ENCODE measurements at places on chromosomes 3 and 15.

GRCh38 chr3:25427942-25428788, at the start of gene RARB:
Gene RARB, plus strand, starts transcription at chr3:25428263. Its CDS starts 469 bp downstream, at chr3:25428732.
- peak; percentile 53 for DNase-seq

GRCh38 chr3:172654470-172654869, 56.4 kb downstream of the NCEH1 start:
- DNase-seq, result no peak

- peak; percentile 82 for DNase-seq
Observed at GRCh38 chr15:81133782-81134461, at the start of gene CFAP161. Gene CFAP161, plus strand, starts transcription at chr15:81134270. Its CDS starts 60 bp downstream, at chr15:81134330.

GRCh38 chr3:64505419-64505818, 182.4 kb downstream of the ADAMTS9 start:
- DNase-seq, result no peak

- DNase-seq, result no peak
Observed at GRCh38 chr3:106247902-106248684, 379.3 kb upstream of the CBLB start.

- no peak for DNase-seq
Observed at GRCh38 chr3:46285931-46286619, 43.8 kb downstream of the CCR3 start.

DNA sequence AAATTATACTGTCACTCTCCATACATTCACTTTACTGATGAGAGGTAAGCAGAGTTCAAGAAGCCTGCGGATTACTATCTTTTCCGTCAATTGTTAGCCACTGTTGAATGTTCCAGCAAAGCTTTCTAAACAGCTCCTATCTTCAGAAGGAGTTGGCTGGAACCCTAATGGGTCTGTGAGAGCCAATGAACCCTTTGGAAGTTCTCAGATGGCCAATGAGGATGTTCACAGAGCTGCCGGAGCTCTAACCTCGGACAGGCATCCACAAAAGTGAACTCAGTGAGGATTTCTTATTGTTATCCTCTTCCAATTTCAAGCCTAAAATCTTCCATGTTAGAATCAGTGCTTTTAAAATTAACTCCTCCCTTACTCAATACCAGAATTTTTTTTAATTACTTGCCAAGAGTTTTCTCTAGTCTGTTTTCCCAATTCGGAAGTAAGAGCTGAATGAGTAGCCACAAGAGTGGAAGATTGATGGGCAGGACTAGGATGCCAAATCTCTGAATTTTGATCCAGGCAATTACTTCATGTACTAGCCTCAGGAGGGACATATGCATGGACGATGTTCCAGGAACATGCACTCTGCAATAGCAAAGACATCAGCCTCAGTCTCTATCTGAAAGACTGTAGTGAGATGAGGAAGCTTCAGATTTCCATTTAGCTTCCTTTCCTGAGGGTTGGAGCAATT, 78.1 kb downstream of the AGBL1 start:
- DNase-seq, result no peak

- peak; percentile 26 for DNase-seq
Observed at GRCh38 chr3:108477511-108478147, 32.8 kb downstream of the MYH15 start.

DNA sequence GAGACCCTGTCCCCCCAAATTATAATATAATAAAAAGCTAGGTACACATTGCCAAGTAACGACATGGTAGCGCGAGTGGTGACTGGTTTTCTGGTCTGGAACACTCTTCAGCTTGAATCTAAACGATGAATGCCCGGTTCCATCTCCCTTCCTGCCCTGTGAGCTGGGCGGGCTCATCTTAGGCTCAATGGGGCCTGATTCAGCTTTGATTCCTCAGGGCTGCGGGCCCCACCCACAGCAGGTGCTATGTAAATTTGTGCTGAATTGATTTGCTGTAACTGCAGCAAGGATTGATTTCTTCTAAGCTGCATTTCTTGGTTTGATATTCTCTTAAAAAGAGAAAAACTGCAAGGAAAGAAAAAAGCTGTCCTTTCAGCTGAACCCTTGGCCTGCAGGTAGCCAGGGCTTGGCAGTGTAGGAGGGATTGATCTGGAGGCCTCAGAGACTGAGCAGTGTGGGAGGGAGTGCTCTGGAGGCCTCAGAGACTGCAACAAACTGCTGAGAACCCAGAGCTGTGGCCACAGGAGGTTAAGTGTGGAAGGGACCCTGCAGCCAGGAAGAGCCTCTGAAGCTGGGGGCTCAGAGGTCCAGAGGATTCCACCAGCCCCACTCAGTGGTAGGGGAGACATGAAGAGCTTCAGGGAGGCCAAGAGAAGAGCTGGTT, 231.6 kb downstream of the XXYLT1 start:
- no peak for DNase-seq

DNA sequence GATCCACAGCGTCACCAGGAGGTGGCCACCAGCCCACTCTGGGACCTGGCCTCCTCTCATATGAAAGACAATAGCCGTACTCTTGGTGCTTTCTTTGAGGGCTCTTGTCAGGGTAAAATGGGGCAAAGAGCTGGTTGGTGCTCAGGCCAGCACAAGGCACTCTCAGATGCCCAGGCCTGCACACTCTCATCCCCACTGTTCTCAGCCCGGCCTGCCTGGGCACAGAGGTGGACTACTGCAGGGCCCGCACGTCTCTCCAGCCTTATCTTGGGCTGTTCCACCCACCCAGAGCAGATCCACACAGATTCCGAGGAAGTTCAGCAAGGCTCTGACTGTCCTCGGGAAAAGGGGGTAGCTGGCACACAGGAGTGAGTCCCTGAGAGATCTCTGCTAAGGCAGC, 122.8 kb upstream of the PRR20G start:
- peak; percentile 15 for DNase-seq

DNA sequence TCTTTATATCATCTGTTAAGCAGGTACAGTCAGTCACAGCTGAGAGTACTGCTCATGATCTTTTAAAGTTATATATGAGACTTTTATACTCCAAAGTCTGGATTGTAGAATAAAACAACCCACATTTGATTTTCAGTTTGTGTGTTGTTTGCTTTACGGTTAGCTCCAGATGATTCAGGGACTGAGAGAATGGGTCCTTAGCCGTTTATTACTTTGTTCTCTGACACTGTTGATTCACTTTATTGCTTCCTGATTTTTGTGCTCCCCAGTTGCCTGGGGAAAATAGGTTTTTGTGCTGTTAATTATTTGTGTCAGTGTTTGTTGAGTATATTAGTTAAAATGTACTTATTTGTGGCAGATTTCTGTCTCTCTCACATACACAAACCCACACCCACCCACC, 8.6 kb upstream of the EBLN2 start:
- no peak for DNase-seq

GRCh38 chr15:98431171-98431570, 217.2 kb upstream of the IGF1R start:
- no peak for DNase-seq

DNA sequence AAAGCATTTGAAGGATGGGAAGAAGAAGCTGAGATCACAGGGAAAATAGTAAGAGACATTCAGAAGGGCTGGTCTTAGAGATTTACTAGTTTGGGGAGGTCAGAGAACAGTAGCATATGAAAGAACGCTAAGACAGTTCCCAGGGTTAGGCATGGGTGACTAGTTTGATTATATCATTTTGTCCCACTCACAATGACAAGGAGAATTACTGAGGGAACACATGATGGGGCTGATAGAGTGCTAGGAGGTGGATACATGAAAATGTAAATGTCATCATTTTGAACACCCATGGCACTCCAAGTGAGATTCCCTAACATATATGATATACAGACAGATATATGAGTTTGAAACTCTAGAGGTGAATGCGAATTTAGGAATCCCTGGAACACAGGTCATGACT, 9.3 kb upstream of the TARS3 start:
- DNase-seq, result no peak

DNA sequence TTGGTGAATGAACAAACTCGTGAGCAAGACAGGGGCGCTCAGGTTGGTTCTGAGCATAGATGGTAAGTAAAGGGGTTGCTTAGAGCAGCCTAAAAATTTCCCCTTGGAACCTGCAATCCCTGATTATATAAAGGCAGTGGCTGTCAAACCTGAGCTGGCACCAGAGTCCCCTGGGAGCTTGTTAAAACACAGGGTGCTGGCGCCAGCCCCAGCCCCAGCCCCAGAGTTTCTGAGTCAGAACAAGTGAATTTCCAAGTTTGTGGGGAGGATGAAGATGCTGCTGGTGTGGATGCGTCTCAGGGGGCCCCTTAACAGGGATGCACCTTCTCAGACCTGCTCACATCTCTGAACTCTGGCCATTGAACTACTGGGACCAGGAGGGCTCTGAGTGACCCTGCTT, 48.2 kb downstream of the FEM1B start:
- DNase-seq, result no peak

DNA sequence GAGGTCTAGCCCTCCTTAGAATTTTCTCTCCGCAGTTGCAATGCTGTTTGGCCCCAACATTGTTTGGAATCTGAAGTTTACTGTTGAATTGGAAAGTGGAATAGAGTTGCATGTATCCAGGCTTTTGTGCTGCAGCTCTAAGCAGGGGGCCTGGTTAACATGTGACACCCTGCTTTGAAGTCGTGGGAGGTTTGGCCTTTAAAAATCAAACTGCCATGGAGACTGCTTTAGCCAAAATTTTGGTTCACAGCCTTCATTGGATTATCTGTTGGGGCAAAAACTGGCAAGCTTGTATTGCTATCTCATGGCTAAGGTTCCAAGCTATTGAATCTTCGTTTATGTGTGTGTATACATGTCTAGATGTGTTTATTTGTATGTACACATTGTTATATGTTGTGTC, 15.8 kb downstream of the CYP11A1 start:
- no peak for DNase-seq

GRCh38 chr15:40854161-40854560, 10.3 kb downstream of the SPINT1 start:
- DNase-seq, result no peak

- peak; percentile 69 for DNase-seq
Observed at GRCh38 chr15:101320501-101321052, 25.5 kb upstream of the SNRPA1 start.

- no peak for DNase-seq
Observed at GRCh38 chr3:170634663-170635384, 48.9 kb upstream of the SLC7A14 start.

DNA sequence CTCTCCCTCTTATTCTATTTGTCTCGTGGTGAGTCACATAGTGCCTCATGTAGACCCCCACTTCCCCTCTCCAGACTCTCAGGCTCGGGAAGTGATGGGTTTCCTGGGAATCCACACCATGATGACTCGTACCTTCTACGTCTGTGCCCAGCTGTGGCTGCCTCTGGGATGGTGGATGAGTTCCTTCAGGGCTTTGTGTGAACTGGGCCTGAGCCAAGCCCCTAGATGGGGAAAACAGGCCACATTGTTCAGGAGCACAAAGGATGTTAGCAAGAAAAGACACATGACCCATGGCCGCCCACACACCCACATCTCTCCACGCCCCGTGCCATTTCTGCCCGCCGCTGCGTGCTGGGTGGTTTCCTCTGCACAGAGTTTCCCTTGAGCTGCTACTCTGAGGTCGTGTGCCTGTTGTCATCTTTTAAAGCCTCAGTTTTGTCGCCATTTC, 10.5 kb downstream of the ISG20 start:
- DNase-seq, result no peak

DNA sequence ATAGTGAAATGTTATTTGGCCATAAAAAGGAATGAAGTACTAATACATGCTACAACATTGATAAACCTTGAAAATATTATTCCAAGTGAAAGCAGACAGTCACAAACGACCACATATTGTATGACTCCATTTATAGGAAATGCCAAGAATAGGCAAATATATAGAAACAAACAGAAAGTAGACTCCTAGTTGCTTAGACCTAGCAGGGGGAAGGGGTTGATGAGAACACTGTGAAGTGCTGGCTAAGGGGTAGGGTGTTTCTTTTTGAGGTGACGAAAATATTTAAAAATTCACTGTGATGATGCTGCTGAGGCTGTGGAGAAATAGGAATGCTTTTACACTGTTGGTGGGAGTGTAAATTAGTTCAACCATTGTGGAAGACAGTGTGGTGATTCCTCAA, 30.5 kb upstream of the XIRP1 start:
- DNase-seq, result no peak

GRCh38 chr3:44862226-44862637, 520 bp downstream of the TMEM42 start:
- DNase-seq, result no peak

- no peak for DNase-seq
Observed at GRCh38 chr3:73637042-73637441, 12.3 kb upstream of the PDZRN3 start.

GRCh38 chr3:15983693-15984092, 185.9 kb upstream of the ANKRD28 start:
- DNase-seq, result no peak

DNA sequence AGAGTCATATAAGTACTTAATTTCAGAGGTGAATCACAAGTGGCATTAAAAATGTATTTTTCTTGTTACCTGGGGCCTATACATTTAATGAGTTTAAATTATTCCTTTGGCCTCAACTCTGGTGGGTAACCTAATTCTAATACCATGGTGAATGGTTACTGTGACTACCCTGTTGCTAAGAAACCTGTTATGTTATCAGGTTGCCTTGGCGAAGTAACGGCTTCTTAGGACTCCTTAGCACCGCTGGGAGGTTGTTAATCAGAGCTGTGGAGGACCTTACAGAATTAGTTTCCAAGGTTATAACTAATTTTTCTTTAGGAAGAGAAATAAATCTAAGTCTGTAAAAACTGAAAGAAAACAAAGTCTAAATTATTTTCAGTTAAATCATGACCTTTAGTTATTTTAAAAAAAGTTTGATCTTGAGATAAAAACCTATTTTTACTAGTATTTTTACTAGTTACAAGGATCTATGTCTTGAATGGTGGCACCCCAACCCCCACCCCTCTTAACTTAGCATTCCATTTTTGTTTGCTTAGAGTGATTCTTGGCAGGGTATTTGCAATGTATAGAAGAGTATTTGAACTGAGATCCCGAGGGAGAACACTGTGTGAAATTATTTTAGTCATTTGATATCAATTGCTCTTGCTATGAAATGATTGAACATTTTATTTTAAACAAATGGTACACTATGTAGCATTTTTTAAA, 155.5 kb downstream of the FNDC3B start:
- no peak for DNase-seq

- no peak for DNase-seq
Observed at GRCh38 chr15:98651581-98652220, 3.4 kb downstream of the IGF1R start.

- DNase-seq, result no peak
Observed at GRCh38 chr3:101996832-101997231, 147.5 kb downstream of the NFKBIZ start.

GRCh38 chr3:190941694-190942260, 79.3 kb upstream of the GMNC start:
- no peak for DNase-seq

DNA sequence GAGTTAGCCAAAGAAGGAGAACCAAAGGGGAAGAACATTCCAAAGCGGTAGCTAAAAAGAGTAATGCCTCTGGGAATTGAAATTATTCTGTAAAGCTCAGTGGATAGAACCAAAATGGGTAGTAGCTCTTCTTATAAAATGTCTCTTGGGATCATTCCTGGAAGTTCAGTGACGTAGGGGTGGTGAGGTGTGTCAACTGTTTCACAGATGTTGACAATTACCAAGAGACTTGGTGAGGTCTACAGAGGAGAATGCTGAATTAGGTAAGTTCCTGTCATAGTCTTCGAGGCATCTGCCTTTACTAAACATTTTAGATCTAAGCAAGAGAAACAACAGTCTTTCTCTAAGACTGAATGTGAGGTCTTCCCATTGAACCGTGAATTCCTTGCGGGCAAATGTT, 67.8 kb downstream of the TPRG1 start:
- no peak for DNase-seq

All from psoas muscle (tissue), 8 donors.